GM23248 (cell line): ENCODE measurements at places on chromosomes 5 and 9. TPM values are rescaled to one million over a fixed set of nuclear protein-coding genes. Genes with fewer than 3 reads are reported as not detected.
A peak's percentile ranks its signal among the peaks of the same experiment; 100 is the strongest.

DNA sequence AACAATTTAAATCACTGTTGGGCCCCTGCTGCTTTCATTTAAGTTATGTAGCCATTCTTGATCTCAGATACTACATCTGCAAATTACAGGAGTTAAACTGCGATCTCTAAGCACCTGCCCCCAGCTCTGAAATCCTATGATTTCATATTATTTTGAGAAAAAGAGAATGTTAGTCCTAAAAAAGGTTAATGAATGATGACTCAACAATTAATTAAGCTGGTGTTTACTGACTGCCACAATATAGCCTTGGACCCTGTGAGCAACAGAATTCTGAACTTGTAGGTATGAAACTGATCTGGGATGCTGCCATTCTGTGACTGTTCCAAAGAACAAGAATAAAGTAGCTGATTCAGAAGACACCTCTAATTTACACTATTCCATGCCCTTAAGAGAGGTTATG, 124.4 kb upstream of the FBXL7 start:
- H3K27ac ChIP-seq = no peak overlapping the region
- no peaks in the 10 kb centered on the region for H3K4me1 ChIP-seq
- H3K4me3 ChIP-seq = no peak overlapping the region
- DNase-seq = no peak

- no peaks in the 10 kb centered on the region for H3K27me3 ChIP-seq
- DNase-seq = no peak
- no peaks in the 10 kb centered on the region for H3K4me1 ChIP-seq
- no peak overlapping the region for H3K4me3 ChIP-seq
Measured at GRCh38 chr5:11323761-11324160, 562.7 kb upstream of the DAP start.

DNA sequence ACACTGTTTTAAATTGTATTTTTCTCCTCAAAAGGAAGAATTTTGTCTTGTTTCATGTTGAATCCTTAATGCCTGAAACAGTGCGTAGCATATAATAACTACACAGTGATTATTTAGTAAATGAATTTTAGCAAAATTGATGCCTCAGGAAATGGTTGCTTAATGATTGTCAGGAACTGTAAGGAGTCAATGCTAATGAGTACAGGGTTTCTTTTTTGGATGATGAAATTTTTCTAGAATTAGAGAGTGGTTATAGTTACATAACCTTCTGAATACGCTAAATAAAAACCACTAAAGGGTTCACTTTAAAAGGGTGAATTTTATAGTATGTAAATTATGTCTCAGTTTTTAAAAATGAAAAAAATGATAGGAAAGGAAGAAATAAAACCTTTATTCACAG, 14.9 kb downstream of the FAM151B start:
- no peak overlapping the region for H3K4me3 ChIP-seq
- H3K27ac ChIP-seq = no peak overlapping the region
- no peaks in the 10 kb centered on the region; the same call in 1 of the 2 replicates for H3K36me3 ChIP-seq
- H3K4me1 ChIP-seq = no peaks in the 10 kb centered on the region

DNA sequence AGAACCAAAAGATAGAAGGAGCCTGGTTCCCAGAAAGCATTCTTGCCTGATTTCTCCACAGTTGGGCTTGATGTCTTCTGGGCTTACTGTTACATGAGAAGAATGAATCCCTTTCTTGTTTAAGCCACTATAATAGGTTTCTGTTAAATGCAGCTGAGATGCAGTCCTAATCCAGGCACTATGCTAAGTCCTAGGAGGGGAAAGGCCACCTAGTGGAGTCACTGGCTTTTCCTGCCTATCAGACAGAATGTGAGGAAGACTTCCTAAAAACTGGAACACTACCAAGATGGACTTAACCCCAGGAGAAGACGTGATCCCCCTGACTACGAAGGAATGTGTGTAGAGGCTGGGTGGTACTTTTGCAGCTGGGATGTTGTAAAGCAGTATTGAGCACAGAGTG, 34.3 kb upstream of the FSD1L start:
- no peaks in the 10 kb centered on the region for H3K36me3 ChIP-seq
- peaks cover 7% of the 10 kb centered on the region; the same call in 1 of the 2 replicates for H3K4me1 ChIP-seq
- DNase-seq = peak; percentile 49

GRCh38 chr5:167939686-167940085, 351.8 kb upstream of the WWC1 start:
- peaks cover 87% of the 10 kb centered on the region for H3K4me1 ChIP-seq
- H3K27ac ChIP-seq = peak overlapping the region; percentile 98
- peak; percentile 83 for DNase-seq
- H3K27me3 ChIP-seq = no peaks in the 10 kb centered on the region
- no peaks in the 10 kb centered on the region for H3K36me3 ChIP-seq
- peak overlapping the region; percentile 51 for H3K4me3 ChIP-seq

DNA sequence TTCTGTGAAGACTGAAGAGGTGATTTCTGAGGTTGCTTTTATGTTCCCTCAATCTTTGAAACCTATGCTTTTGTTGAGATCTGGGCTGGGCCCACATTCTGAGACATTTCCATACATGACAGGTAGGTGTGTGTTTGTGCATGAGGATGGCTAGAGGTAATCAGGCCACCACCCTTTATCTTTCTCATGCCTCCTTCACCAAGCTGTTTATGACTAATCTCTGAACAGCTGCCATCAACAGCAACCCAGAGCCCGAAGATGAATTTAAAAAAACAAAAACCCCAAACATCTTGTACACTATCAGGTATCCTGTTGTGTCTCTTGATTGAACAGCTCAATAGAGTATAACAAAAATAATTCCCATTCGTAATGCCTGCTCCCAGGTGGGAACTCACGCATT, 12.6 kb upstream of the C5orf46 start:
- no peaks in the 10 kb centered on the region for H3K4me1 ChIP-seq
- no peaks in the 10 kb centered on the region for H3K27me3 ChIP-seq
- no peak overlapping the region for H3K4me3 ChIP-seq
- no peaks in the 10 kb centered on the region for H3K36me3 ChIP-seq

BNC2 gene
- total RNA-seq = 18.5 and 18.6 TPM in 2 replicates

ANKRD34B gene
- total RNA-seq = not detected in 2 replicates

SNAPC4 gene
- total RNA-seq = 5.2 and 8.2 TPM in 2 replicates
